ENCODE measurements at places on chromosomes 6 and 20.

- DNase-seq = peak; percentile 83
Measured at GRCh38 chr6:26743157-26743821, 83.7 kb upstream of the ZNF322 start.

DNA sequence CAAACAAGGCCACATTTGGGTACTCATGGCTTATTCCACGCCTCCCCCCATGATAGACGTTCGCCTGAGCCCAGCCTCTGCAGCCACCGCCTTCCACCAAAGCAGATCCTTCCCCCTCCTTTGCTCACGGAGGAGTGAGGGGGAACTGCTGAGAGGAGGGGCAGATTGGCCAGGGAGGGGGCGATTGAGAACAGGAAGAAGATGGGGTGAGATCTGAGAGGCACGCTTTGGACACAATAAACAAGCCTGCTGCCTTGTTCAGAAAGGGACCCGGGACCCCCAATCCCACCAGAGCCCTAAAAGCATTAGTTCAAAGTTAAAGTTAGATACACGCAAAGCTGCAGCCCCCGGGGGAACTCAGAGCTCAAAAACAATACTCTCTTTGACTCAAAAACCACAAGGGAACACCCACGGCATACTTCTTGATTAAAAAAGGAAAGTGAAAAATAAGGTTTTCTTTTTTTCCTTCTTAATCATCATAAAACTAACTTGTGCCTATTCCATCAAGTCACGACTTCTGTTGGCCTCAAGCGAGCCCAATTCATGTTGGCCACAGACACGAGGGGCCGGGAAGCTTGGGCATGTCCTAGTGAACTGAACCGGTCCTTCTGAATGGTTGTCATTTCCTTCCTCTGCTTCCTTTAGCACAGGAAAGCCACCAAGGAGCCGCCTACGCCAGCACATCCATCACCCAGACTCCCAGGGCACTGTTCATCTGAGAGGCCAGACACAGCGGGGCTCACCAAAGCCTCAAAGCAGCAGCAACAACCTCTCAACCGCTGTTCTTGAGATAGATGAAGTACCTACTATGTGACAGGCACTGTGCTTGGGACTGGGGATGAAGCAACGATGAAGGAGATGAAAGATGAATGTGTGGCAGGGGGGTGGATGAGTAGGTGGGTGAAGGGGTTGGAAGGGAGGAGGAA, 44.7 kb downstream of the NFATC2 start:
- DNase-seq = no peak

DNA sequence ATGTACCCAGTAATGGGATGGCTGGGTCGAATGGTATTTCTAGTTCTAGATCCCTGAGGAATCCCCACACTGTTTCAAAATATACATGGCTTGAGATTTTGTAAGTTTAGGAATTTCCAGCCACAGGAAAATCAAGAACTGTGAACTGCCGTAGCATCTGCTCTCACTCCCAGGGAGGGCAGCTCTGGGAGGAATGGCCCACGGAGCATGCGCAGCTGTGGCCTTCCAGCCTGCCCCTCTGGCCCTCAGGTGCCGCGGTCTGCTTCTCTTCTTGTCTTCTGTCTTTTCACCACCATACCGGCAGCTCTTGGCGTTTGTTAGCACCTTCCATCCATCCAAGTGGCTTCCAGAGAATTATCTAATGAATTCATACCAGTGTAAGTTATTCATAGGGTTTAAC, 19.9 kb upstream of the EXOC2 start:
- no peak for DNase-seq

DNA sequence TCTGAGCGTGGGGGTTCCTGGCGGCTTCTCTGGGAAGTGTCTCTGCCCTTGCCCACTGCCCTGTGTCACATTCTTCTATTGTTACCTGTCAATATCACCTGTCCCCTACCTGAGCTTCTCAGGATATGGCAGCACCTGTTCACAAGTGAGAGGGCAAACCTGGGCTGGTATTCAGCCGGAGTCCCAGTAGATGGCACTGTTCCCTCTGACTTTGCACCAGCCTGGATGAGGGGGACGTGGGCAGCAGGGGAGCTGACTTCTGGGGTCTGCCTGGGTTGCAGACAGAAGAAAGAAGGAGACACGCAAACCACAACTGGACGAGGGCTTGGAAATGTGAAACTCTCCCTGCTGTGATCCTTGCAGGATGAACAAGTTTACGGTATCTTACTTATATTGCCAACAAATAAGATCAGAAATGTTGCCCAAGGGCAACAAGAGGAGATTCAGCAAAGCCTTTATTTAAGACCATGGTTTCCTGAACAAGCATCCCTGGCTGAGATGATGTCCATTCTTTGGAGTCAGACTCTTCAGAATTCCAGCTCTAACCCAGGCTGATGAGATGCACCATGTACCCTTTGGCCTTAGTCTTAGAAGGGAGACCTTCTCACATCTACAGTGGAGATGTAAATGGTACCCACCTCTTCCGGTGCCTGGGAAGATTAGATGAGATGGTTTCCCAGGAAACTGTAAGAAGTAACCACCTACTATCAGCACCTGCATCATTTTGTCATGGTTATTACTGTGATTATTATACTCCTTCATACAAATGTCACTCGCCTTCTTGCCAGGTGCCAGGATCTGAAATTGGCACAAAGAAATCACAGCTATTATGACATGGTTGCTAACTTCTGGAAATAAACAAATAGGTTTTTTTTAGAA, 400.0 kb upstream of the CDH4 start:
- no peak for DNase-seq

DNA sequence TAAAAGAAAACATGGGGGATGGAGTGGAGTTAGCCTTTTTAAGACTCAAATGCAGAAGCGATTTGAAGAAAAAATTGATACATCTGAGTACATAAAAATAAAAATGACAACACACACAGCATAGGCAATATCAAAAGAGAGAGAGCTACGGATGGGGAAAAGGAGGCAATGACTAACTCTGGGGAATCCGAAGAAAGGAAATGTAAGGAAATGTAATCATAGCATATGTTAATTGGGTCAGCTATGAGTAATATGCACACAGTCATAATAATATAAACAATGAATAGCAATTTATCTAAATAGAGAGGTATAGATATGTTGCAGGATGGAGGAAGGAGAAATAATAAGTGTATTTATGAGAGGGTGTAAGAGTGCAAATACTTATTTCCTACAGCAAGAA, 83.4 kb downstream of the NOL4L start:
- no peak for DNase-seq

- peak; percentile 58 for DNase-seq
Measured at GRCh38 chr6:118708055-118708454, 56.7 kb upstream of the CEP85L start.

DNA sequence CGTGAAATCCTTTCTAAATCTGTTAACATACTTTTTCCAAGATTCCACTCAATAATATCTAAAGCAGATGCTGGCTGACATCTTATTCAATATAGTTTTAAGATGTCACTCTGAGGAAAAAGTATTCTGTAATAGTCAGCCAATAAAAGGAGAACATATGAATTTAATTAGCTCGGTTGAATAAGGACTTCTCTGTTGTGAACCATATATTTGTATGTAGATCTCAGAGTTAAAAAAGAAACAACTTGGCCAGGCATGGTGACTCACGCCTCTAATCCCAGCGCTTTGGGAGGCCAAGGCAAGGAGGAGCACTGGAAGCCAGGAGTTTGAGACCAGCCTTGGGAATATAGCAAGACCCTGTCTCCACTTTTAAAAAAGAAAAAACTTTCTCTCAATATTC, 7.4 kb upstream of the CD24 start:
- no peak for DNase-seq

GRCh38 chr6:5080574-5080973, 4.6 kb upstream of the PPP1R3G start:
- no peak for DNase-seq

DNA sequence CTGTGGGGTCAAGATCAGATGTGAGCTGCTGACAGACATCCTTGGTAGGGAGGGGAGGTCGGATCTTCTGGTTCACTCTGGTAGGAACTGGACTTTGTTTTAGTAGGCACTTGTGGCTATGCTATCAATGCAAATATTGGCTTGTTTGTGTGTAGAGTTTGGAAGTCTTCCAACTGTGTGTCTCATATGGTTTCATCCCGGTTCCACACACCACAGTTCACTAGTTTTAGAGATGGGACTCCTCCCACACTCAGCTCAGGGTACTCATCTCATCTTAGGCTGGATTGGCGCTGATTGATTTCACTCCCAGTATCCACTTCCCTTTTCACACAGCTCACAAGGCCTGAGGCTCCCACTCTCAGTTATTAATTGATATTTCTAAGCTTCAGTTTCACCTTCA, 161.3 kb downstream of the THBS2 start:
- DNase-seq = no peak

DNA sequence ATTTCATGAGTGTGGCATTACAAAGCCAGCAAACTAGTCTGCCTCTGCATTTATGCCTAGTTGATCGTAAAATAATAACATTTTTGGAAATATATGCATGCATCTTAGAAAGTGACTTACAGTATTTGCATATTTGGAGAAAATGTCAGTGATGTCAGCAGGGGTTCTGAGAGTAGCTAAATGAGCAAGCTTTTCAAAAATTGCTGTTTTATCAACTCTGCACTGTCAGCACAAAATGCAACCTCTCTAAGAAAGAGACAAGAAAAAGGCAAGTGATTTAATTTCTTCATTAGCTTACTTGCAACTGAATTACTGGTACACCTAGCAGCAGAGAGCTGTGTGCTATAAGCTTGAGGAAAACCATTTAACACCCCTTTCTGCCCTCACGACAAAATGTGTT, 632.5 kb upstream of the MMS22L start:
- DNase-seq = no peak

- DNase-seq = no peak
Measured at GRCh38 chr6:46217671-46218131, 46.9 kb upstream of the ENPP5 start.

GRCh38 chr6:113595911-113596376, 261.2 kb upstream of the MARCKS start:
- no peak for DNase-seq

DNA sequence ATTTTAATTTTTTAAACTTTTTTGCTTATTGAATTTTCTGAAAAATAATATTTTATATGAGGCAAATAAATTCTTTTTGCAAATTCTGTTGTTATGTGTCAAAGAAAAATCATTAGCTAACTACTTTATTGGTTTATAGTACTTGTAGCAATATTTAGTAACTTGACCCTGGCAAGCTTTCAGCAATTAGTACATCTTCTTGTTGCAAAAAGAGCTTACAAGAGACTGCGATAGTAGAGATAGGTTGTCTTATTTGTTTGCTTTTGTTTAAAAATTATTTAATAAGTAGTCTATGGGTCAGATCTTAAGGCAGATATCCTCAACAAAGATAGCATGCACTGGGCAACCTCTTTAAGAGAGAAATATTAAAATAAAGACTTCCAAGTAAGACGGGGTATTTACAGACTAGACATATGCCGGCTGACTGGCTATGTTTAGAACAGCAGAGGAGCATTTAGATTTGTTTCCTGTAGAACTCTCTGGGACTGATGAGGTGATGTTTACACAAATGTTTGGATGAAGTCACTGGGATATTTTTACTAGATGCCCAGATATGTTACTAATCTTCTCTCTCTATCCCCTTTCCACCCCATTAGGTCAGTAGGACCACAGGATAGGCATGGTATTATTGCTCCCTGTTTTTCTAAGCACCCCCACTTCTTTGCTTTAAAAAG, 25.0 kb downstream of the VGLL2 start:
- DNase-seq = no peak

DNA sequence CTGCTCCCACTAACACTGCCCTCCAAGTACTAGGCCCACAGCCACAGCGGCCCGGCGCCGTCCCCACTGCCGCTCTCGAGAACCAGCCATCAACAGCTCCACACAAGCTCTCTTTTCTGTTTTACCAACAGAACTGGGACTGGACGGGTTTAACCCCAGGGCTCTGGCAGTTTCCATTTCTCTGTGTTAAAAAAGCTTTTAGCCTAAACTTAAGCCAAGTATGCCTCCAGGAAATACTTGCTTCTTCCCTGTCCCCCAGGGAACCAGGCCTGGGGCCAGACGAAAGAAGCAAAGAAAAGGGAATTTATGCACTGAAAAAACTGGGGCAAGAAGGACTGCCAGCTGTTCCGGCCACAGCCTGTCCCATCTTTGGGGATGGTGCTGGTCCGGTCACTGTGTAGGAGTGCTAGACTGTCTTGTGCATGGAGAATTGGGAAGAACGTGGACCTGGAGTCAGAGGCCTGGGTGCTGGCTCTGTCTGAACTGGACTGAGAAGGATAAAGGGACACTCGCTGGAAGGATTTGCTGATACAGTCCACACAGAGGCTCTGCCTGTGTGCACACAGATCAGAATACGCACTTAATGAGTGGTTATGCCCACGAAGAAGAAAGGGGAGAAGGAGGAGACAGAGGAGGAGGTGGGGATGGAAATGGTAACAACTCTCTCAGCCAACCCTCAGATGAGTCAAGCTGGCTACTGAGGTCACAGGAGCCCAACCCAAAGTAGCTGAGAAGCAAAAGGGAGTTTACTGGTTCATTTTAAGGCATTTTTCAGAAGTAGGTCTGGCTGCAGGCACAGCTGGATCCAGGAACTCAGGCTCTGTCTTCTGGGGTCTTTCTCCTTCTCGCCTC, 254.4 kb upstream of the PMEPA1 start:
- DNase-seq = no peak

- DNase-seq = no peak
Measured at GRCh38 chr20:56440346-56441007, 27.9 kb upstream of the RTF2 start.

- no peak for DNase-seq
Measured at GRCh38 chr20:23083553-23084220, 2.4 kb downstream of the CD93 start.

GRCh38 chr6:28777147-28777461, 146.7 kb downstream of the TRIM27 start:
- DNase-seq = no peak

DNA sequence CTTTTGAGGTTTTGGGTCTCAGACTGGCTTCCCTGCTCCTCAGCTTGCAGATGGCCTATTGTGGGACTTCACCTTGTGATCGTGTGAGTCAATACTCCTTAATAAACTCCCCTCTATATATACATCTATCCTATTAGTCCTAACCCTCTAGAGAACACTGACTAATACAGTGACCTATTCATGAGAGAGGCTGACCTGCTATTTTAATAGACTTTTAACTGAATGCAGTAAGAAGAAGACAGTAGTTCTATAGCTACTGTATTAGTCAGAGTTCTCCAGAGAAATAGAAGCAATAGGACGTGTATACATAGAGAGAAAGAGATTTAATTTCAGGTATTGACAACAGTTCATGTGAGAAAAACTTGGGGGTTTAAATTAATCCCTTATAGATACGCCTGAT, 53.3 kb upstream of the SMLR1 start:
- DNase-seq = no peak

DNA sequence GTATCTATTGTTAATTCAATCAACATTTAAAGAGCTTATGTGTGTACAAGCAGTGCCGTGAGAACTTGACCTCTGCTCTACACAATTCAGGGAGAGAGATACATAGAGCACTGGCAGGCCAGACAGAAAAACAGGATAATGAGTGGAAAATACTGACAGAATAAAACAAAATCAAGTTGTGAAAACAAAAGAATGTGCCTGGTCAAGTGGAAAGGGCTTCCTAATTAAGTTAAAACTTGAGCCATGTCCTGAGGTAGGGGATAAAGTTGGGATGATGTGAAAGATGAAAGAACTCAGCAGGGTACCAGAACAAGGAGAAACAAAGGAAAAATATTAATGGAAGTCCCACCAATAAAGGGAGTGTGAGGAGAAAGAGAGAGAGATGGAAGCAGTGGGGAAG, 672.8 kb downstream of the GRIK2 start:
- DNase-seq = no peak

Data from A549 (cell line).